Stimulated activated CD8-positive, alpha-beta memory T cell treated with anti-CD3 and anti-CD28 coated beads, Interleukin-4, amount 100 ng/mL, for 48 hours (primary cell): ENCODE measurements at places on chromosomes 7 and 10.

GRCh38 chr10:33151344-33151864, 183.1 kb downstream of the NRP1 start:
- DNase-seq = no peak

- DNase-seq = no peak
Measured at GRCh38 chr7:44104860-44105771, 971 bp downstream of the AEBP1 start.

GRCh38 chr7:109901926-109902325, 1189.0 kb upstream of the LRRN3 start:
- DNase-seq = no peak

- no peak for DNase-seq
Measured at GRCh38 chr10:121873236-121873635, 54.6 kb downstream of the ATE1 start.

DNA sequence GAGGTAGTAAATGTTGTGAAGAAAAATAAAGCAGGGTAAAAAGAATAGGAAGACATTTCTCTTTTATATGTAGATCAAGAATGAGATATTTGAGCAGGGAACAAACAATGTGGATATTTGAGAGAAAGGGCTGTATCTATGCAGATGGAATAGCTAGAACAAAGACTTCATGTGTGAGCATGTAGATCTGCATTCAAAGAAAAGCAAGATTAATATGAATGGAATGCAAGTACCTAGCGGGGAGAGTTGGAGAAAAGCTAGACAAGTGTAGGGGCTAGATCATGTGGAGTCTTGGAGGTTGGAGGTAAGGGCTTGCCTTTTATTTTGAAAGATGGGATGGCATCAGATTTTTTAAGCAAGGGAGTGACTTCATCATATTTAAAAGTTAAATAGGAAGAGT, 27.1 kb downstream of the SHOC2 start:
- no peak for DNase-seq

- no peak for DNase-seq
Measured at GRCh38 chr10:18713077-18713476, 53.8 kb downstream of the ARL5B start.

DNA sequence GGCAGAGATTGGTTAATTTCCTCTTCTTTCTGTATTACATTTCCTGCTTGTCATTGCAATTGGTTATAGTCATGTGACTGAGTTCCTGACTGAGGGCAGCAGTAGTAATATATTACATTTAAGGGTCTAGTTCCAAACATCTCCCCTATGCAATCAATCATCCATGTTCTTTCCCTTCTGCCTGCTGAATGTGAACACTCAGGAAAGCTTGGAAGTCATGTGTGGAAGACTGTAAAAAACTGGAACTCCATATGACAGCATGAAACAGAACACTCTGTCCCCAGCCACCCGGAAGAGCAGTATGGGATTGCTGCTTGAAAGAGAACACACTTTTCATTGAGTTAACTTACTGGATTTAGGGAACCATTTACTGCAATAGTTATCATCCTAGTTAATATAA, 459.7 kb upstream of the SEMA3A start:
- DNase-seq = no peak

DNA sequence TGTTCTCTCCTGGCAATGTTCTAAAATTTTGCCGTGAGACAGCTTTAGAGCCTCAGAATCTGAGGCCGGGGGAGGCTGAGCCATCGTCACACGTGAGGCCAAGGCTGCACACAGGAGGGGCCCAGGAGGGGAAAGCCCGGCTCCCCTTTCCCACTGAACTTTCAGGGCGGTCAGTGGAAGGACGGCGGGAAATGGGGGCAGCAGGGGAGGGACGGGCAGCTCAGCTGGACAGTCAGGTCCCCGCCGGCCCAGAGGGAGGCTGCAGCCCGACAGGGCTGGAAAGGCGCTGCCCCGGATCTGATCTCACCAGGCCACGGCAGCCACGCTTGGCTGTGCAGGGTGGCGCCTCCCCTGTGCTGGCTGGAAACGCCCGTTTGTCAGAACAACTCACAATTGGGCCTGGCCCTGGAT, 43.3 kb upstream of the ADGRA1 start:
- no peak for DNase-seq
